ENCODE measurements at places on chromosomes 2 and 18. TPM values are rescaled to one million over a fixed set of nuclear protein-coding genes. Genes with fewer than 3 reads are reported as not detected.

RAB6D gene
- not detected for total RNA-seq

GRCh38 chr2:10382354-10383061 lies 65.6 kb downstream of the ODC1 start:
- peak; percentile 81 for DNase-seq

CPO gene
- not detected for total RNA-seq

DNA sequence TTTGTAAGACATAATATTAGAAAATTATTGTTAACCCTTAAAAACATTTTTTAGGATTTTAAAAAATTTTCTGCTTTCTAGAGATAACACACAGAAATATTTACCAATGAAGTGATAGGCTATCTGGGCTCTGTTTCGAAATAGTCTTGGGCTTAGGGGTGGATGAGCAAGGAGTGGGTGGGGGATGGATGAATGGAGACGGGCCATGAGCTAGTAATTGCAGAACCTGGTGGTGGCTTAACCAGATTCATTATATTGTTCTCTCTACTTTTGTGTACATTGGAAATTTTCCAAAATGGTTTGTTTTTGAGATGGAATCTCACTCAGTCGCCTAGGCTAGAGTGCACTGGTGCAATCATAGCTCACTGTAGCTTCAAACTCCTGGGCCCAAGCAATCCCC lies 89.6 kb downstream of the TCF7L1 start:
- DNase-seq = no peak

DNA sequence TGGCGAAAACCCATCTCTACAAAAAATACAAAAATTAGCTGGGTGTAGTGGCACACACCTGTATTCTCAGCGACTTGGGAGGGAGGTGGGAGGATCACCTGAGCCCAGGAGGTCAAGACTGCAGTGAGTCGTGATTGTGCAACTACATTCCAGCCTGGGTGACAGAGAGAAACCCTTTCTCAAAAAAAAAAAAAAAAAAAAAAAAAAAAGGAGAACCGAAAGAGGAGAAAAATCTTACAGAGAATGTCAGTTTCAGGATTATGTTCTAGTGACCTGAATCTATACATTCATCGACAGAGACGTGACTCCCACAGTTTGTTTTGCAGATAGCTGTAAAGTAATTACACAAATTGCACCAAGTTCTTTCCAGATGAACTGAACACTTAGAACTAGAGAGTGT lies 187.8 kb downstream of the FTCDNL1 start:
- DNase-seq = no peak

C2orf66 gene
- 0.33 TPM for total RNA-seq

DNA sequence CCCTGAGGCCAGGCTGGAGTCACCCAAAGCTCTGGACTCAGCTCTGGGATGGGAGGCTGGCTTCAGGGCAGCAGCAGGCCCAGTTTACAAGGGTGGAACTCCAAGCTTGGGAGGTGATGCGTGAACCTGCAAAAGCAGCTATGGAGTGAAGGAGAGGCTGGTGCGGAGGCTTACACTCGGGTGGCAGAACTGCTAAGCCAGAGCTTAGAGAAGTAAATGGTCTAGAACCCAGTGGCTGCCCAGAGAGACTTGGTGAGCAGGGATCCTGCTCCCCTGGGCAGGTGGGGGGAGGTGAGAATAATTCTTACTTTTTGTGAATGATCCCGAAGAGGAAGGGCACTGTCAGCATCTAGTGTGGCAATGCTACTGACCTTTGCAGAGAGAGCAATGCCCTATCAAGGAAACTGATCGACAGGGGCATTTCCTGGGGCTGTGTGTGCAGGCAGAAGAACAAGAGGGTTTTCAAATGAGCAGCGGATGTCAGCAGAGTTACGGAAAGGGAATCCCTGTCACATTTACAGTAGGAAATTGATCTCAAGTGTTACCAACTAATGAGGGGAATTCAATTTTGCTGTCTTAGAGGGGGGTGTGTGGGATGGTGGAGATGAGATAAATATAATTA lies 80.4 kb downstream of the TGFA start:
- DNase-seq = no peak

IL37 gene
- total RNA-seq = not detected

Data from activated CD4-positive, alpha-beta T cell treated with anti-CD3 and anti-CD28 coated beads, Interleukin-2, amount 10 ng/mL, durations not matched to agents 24 days and 14 days (primary cell).